ENCODE measurements at places on chromosomes 11 and 22.

DNA sequence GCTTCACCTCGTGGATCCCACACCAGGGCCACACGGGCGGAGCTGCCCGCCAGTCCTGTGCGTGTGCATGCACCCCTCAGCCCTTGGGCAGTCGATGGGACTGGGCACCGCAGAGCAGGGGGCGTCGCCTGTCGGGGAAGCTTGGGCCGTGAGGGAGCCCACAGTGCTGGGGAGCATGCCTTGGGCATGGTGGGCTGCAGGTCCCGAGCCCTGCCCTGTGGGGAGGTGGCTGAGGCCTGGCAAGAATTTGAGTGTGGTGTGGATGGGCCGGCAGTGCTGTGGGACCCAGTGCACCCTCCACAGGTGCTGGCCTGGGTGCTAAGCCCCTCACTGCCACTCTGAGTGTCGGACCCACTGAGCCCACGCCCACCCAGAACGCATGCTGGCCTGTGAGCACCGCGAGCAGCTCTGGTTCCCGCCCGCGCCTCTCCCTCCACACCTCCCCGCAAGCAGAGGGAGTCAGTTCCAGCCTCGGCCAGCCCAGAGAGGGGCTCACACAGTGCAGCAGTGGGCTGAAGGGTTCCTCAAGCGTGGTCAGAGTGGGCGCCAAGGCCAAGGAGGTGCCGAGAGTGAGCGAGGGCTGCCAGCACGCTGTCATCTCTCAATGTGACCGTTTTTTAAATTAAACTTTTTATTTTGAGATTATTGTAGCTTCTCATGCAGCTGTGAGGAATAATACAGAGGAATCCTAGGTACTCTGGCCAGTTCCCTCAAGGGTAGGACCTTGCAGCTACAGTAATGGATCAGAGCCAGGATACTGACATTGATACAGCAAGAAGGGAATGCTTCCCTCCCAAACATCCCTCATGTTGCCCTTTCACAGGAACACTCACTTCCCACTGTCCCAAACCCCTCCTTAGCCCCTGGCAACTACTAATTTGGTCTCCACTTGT, 127.7 kb downstream of the CRYBB2 start:
- no peak for DNase-seq

- no peak for DNase-seq
Observed at GRCh38 chr11:6567371-6567745, 36.1 kb downstream of the RRP8 start.

GRCh38 chr22:22403771-22404170, 104.8 kb downstream of the ZNF280B start:
- DNase-seq = no peak

GRCh38 chr11:17840101-17840548, 105.5 kb downstream of the KCNC1 start:
- no peak for DNase-seq

GRCh38 chr11:68792400-68792966, 41.2 kb upstream of the TESMIN start:
- no peak for DNase-seq

DNA sequence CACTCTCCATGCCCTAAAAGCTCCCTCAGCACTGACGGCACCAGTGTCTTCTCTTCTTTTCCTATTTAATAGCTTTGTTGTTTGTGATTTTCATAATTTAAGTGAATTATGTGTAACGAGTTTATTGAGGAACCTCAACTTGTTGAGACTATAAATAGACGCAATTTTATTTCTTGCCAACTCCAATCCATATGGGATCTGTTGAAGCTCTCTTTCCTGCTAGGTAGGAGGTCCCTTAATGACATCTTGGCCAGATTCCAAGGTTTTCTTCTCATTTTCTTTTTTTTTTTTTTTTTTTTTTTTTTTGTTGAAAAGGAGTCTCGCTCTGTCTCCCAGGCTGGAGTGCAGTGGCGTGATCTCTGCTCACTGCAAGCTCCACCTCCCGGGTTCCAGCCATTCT, 14.2 kb downstream of the RTL6 start:
- DNase-seq = no peak

GRCh38 chr11:119991669-119992068, 146.2 kb downstream of the TRIM29 start:
- no peak for DNase-seq

GRCh38 chr11:108666373-108666772, 1.5 kb downstream of the DDX10 start:
- no peak for DNase-seq

DNA sequence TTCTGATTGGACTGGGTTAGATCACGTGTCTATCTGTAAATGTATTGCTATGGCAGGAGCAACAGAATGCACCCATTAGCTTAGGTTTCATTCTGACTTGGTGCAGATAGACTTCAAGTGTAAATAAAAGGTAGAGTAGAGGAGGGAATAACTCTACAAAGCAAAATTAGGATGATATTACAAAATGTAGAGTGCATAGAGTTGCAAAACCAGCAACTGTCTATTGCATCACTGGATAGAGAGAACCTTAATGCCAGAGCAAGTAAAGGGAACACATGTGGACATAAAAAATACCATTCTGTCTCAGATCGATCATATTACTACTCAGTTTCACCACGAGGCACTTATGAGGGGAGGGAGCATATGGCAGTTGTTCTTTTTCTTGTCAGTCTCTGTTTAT, 22.0 kb upstream of the CAT start:
- DNase-seq = no peak

- DNase-seq = no peak
Observed at GRCh38 chr11:57773026-57773598, 11.5 kb downstream of the CTNND1 start.

DNA sequence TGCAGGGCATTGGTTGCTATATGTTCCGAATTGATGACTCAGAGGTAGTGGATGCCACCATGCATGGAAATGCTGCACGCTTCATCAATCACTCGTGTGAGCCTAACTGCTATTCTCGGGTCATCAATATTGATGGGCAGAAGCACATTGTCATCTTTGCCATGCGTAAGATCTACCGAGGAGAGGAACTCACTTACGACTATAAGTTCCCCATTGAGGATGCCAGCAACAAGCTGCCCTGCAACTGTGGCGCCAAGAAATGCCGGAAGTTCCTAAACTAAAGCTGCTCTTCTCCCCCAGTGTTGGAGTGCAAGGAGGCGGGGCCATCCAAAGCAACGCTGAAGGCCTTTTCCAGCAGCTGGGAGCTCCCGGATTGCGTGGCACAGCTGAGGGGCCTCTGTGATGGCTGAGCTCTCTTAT, 5.4 kb upstream of the TTC36 start:
- no peak for DNase-seq

Data from CD8-positive, alpha-beta memory T cell (primary cell).